T-helper 2 cell treated with Interferon-gamma antibody and Interleukin-4, amounts not matched to agents 100 ng/mL and 5 ng/mL, for 36 hours (primary cell): ENCODE measurements at places on chromosomes 2 and 18. TPM values are rescaled to one million over a fixed set of nuclear protein-coding genes. Genes with fewer than 3 reads are reported as not detected.

UGT1A1 gene
- not detected in 2 replicates for total RNA-seq

SLC1A4 gene
- total RNA-seq = 62.8 and 63.3 TPM in 2 replicates

CCDC85A gene
- not detected in 2 replicates for total RNA-seq

PIK3C3 gene
- total RNA-seq = 42.4 and 44.1 TPM in 2 replicates

LIPG gene
- total RNA-seq = 0.64 TPM in 1 of 2 replicates, not detected in the other

ARMC9 gene
- total RNA-seq = 0.50 and 1.1 TPM in 2 replicates

CHRNA1 gene
- total RNA-seq = not detected in 2 replicates

SSB gene
- 98.9 and 105 TPM in 2 replicates for total RNA-seq

TRIM54 gene
- 0.16 TPM in 1 of 2 replicates, not detected in the other for total RNA-seq
